ENCODE measurements at places on chromosomes 16 and 17.

DNA sequence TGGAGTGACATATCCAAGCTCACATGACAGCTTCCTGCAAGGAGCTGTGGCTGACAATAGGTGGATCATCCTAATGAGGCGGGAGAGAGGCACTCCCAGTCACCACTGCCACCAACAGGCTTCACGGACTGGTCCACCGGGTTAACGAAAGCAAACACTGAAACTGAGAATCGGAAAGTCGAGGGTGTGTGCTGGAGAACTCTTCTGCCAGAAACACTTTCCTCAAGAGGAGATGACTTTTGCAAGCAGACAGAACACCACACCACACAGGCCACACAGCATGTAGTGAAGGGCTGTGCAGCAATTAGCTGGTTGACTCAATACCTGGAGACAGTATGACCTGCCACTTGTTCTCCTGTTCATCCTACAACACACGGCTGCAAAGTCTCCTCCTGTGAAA, 53.0 kb upstream of the DNAJA2 start:
- DNase-seq: no peak

DNA sequence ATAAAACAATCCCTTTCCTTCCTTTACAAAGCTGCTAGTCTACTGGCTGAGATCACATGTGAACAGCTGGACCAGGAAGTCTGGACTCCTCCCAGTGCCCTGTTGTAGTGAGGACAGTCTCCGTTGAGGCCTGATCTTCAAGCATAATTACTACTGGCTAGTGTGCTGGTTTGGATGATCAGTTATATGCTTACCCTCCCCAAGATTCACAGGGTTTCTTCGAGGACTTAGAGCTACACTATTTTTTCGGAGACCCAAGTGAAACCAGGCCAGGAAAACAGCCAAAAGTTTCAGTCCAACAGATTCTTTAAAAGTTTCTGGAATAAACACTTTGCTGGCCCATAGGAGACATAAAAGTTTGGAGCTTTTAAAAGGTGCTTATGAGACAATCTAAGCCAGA, 194.9 kb upstream of the CDH11 start:
- no peak for DNase-seq

DNA sequence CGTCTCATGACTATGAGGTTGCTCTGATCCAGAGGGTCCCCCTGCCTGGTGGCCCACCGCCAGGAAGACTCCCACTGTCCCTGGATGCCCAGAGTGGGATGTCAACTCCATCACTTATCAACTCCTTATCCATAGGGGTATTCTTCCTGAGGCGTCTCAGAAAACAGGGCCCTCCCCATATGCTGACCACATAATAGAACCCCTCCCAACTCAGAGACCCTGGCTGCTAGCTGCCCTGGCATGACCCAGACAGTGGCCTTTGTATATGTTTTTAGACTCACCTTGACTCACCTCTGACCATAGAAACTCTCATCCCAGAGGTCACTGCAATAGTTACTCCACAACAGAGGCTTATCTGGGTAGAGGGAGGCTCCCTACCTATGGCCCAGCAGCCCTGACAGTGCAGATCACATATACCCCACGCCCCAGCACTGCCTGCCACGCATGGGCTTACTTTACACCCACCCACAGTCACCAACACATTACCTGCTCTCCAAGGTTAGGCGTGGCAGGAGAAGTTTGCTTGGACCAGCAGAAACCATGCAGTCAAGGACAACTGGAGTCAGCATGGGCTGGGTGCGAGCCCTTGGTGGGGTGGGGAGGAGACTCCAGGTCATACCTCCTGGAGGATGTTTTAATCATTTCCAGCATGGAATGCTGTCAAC, 2.3 kb upstream of the G6PC1 start:
- DNase-seq: no peak

GRCh38 chr17:44315760-44316731, 7.6 kb downstream of the RUNDC3A start:
- no peak for DNase-seq

- DNase-seq: no peak
Measured at GRCh38 chr17:45022655-45023339, 28.6 kb downstream of the DCAKD start.

GRCh38 chr16:3494386-3494973, 809 bp downstream of the C16orf90 start:
- DNase-seq: no peak

- DNase-seq: no peak
Measured at GRCh38 chr16:9095656-9096397, 4.4 kb downstream of the HAPSTR1 start.

GRCh38 chr17:27313301-27313700, 19.4 kb downstream of the WSB1 start:
- DNase-seq: no peak

- DNase-seq: no peak
Measured at GRCh38 chr16:81973737-81974136, 37.5 kb downstream of the SDR42E1 start.

DNA sequence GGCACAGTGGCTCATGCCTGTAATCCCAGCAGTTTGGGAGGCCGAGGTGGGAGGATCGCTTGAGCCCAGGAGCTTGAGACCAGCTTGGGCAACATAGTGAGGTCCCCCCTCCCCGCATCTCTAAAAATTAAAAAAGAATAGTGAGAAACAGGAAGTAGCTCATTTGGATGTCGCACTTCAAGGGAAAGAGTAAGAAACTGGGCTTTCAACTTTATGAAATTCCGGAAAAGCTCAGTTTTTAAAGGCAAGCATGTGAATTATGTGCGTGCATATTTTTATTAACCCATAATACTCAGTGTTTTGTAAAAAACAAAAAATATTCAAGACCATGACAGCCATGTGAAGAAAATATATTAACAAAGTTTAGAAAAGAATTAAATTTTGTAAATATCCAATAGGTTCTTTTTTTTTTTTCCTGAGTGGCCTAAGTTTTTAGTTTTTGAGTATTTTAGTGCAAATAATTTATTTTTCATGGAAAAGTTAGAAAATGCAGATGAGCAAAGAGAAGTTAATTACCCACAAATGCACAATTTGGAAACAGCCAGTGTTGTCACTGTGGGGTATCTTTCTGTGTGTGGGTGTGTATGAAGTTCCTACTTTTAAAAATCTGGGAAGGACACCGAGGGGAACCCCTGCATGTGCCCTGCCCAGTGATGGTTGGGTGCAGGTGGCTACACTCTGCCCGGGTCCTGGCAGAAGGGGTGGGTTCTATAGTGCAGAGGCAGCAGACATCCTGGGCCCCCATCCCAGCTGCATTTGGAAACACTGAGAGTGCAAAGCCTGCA, 40.0 kb downstream of the CIBAR2 start:
- no peak for DNase-seq

- DNase-seq: no peak
Measured at GRCh38 chr17:57109393-57110151, 24.5 kb downstream of the AKAP1 start.

- DNase-seq: no peak
Measured at GRCh38 chr17:71127416-71127815, 958.1 kb downstream of the KCNJ2 start.

DNA sequence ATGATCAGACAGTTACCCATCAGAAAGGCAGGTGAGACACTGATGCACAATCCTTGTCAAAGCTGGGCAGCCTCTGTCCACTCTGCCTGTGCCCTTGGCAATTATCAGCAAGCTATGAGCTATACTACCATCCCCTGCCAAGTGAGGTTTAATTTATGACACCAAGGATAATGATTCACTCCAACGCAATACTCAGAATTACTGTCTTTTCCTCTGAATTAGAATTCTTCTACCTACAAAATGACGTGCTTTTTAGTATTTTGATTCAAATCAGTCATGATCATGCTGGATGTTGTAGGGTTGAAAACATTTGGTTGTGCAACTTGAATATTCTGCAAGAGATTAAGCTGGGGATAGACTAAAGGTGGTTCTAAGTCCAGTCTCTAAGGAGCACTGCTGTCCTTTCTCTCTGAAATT, 116.8 kb upstream of the SOX9 start:
- DNase-seq: no peak

DNA sequence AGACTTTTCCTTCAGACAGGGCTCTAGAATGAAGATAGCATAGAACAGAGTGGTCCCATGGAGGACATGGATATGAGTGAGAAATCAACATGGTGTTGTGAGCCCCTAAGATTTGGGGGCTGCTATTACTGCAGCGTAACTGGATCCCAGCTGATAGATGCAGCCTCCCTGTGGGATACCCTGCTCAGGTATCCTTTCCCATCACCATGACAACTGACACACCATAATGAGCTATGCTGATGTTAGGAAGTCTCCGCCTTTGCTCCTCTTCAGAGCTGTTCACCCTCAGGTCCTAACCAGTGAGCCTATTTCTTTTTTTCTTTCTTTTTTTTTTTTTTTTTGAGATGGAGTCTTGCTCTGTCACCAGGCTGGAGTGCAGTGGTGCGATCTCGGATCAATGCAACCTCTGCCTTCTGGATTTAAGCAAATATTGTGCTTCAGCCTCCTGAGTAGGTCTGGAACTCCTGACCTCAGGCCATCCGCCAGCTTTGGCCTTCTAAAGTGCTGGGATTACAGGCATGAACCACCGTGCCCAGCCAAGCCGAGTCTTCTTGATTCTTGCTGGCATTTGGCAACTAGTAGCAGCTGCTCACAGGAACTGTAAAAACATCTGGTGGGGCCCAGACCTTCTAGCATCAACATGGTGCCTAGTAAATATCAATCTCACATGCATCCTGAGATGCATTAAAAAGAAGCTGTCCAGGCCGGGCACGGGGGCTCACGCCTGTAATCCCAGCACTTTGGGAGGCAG, 17.1 kb downstream of the STX4 start:
- no peak for DNase-seq

DNA sequence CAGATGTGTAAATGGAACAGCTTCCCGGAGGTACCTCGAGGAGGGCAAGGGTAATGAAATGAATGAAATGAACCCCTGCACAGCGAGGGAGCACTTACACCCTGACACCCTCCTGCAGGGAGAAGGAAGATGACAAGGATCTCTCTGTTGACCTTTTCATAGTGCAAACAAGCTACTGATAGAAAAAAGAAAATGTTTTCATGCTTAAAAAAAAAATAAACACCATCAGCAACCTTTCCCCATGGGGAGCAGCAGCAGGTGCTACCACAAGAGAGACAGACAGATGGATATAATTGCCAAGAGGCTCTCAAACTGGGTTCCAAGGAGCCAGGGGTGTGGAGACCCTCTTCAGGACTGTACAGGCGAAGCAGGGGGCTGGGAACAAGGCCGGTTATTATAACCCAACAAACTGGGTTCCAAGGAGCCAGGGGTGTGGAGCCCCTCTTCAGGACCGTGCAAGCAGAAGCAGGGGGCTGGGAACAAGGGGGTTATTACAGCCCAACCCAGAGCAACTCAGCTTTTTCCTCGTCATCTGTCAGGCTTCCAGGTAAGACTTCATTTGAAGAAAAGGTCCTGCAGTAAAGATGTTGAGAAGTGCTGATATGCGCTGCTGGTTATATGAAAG, 718 bp upstream of the RPH3AL start:
- no peak for DNase-seq

DNA sequence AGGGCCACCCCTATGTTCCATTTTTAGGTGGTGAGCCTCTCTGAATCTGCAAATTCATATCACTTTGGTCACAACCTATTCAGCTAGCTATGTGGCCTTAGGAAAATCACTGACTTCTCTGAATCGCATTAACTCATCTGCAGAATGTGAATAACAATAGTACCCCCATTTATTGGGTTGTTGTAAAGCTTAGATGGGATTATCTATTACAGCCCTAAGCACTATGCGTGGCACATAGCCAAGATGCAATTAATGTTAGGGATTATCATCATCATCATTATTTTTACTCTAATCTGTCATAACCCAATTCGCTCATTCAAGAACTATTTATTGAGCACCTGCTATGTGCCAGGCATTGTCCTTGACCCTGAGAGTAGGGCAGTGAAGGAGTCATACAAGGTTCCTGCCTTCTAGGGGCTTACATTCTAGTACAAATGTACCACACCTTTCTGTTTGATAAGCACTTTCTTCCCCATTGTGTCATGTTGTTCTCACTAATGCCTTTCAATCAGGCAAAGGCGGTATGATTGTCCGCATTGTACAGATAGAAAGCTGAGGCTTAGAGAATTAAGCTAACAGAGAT, 38.5 kb downstream of the CHD9 start:
- no peak for DNase-seq

- peak; percentile 70 for DNase-seq
Measured at GRCh38 chr16:85416228-85417109, 196.7 kb upstream of the GSE1 start.

DNA sequence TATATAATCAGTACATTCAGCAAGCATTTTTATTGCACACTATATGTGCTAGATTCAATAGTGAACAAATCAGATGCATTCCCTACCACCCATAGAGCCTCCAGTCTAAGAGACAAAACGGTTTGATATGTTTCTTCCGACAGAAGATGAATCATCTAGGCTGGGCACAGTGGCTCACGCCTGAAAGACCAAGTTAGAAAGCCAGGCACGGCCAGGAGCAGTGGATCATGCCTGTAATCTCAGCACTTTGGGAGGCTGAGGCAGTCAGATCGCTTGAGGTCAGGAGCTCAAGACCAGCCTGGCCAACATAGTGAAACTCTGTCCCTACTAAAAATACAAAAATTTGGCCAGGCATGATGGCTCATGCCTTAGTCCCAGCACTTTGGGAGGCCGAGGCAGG, 18.3 kb upstream of the COPRS start:
- DNase-seq: no peak

GRCh38 chr17:76449126-76449525, 3.8 kb downstream of the UBE2O start:
- no peak for DNase-seq

GRCh38 chr17:8362651-8363332, 13.7 kb downstream of the KRABD2 start:
- DNase-seq: no peak

GRCh38 chr16:2595393-2596205, 57.8 kb downstream of the PDPK1 start:
- no peak for DNase-seq

All from activated naive CD4-positive, alpha-beta T cell treated with Interleukin-2 at 50 U/mL for 16 hours (primary cell).